Activated naive CD4-positive, alpha-beta T cell treated with anti-CD3 and anti-CD28 coated beads, Interleukin-2, amount 10 ng/mL, durations not matched to agents 7 days and 5 days (primary cell): ENCODE measurements at places on chromosomes 2 and 18.

- no peaks in the 10 kb centered on the region for H3K4me1 ChIP-seq
- no peaks in the 10 kb centered on the region for H3K27me3 ChIP-seq
- no peak overlapping the region for H3K27ac ChIP-seq
Measured at GRCh38 chr2:123597988-123598387, 427.1 kb upstream of the CNTNAP5 start.

- no peaks in the 10 kb centered on the region for H3K4me1 ChIP-seq
- no peak overlapping the region for H3K4me3 ChIP-seq
- H3K27ac ChIP-seq, result no peak overlapping the region
- no peak for DNase-seq
- no peaks in the 10 kb centered on the region for H3K36me3 ChIP-seq
- no peaks in the 10 kb centered on the region for H3K27me3 ChIP-seq
Measured at GRCh38 chr2:155651851-155652250, 680.7 kb downstream of the NR4A2 start.

DNA sequence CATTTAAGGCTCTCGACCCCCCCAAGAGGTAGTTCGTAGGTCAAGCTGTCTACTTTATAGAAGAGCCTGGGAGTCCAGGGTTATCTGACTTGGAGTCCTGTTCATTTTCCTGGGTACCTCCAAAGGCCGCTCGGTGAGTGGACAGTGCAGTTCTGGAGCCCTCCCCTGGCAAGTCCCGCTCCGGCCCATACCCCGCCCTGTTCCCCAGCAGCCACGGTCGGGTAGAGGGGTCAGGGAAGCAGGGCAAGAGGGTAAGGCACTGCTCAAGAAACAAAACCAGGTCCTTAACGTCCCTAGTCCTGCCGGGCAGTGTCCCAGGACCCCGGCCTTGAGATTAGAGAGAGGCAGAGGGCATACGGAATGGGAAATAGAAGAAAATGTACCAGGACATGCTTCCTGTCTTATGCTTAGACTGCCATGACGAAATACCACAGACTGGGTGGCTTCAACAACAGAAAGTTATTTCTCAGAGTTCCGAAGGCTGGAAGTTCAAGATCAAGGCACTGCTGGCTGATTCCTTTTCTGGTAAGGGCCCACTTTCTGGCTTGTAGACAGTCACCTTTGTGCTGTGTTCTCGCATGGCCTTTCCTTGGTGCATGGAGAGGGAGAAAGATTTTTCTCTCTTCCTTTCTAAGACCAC, 5.4 kb upstream of the HPCAL1 start:
- H3K27me3 ChIP-seq, result peaks cover 5% of the 10 kb centered on the region
- no peak overlapping the region for H3K4me3 ChIP-seq
- H3K36me3 ChIP-seq, result peaks cover 2% of the 10 kb centered on the region
- H3K4me1 ChIP-seq, result peaks cover 50% of the 10 kb centered on the region
- DNase-seq, result no peak

GRCh38 chr2:233815861-233816260, 37.7 kb downstream of the MROH2A start:
- H3K4me3 ChIP-seq, result no peak overlapping the region
- peaks cover 27% of the 10 kb centered on the region for H3K27me3 ChIP-seq
- no peaks in the 10 kb centered on the region for H3K4me1 ChIP-seq
- H3K36me3 ChIP-seq, result no peaks in the 10 kb centered on the region
- H3K27ac ChIP-seq, result no peak overlapping the region
- DNase-seq, result no peak
